ENCODE measurements at places on chromosomes 4 and X.

DNA sequence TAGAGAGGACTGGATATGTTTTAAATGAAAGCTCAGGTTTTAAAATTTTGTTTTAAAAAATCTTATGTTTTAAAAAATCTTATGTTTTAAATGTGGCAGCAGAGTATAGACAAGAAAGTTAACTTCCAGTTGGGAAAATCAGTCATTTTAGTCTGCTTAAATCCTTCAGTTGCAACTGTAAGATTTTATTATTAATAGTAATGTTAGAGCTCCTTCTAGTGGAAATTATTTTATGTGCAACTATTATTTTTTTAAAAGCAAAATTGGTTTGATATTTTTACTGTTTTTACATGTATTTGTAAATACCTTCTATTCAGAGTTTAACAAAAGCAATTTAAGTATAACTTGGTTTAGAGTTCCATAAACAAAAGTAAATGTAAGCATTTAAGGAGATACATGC is 8.5 kb upstream of the NUDT6 start:
- DNase-seq, result no peak

DNA sequence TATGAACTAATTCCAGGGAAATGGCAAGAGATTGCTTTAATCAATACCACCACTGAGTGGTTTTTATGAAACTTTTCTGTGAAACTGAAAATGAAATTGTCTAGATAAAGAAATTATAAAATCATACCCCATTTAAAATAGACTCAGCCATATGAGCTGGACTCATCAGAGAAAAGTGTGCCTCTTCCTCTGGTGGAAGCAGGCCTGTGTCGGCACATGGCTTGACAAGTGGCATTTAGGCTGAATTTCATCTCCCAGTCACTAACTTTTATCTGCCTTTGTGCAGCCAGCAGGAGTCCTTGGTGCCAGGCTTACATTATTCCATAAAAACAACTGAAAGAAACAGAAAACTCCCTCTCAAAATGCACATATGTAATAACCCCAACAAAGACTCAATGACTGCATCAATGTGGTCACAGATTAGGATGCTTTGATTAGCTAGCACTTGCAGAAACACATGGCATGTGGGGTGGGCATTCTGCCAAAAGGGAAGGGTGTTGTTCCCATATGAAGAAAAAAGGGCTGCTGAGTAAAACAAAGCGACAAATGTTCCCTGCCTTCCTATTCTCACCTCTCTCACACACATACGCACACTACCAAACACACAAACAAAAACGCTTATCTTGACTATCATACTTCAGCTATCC is 232.3 kb downstream of the PABPC4L start:
- peak; percentile 49 for DNase-seq

DNA sequence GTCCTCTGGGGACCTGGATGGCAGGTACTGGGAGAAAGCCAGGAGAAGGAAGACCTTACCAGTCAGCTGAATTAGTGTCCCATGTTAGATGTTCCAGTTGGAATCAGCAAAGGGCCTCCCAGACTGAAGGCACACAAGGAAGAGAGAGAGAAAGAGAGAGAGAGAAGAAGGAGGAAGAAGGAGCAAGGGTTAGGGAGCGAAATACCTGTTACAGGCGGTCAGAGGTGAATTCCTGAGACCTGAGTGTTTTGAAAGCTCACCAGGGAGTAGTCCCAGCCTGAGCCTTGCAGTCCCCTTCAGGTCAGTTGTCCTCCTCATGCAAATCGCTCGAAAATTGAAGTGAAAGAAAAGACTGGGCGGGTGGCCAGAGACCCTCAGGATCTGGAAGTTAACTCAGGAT is 60.3 kb downstream of the USP11 start:
- no peak for DNase-seq

- DNase-seq, result peak; percentile 93
These were observed 99.6 kb upstream of the AFAP1 start for GRCh38 chr4:8039290-8039689.

DNA sequence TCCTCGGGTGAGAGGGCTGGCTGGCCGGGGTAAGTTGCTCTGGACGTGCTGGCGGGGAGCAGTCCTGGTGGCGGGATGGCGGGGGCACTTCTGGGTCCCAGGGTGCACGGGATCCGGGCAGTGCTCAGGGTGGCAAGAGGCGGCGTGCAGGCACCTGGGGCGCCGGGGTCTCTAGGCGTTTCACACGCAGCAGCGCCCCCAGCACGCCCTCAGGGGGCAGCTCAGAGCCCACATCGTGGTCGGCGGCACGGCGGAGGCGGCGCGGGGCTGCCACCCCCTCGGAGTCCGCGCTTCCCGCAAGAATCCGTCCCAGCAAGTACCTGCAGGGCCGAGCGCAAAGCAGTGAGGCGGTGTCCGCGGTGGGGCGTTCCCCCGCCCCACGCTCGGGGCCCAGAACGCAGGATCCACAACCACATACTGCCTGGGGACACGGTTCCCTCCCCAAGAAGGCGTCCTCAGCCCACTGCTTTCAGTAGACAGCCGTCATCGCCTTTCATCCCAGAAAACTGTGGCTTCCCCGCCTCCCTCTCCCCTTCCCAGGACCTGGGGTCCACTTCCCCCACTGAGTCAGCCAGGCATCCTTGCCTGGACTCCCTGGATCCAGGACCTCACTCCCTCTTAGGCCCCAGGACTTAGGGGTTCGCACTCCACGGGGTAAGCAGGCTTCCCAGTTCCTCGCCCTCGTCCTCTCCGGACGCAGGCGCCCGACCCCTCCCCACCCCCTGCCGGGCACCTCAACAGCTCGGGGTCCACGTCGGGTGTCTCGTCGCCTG is 4.1 kb downstream of the PCSK1N start:
- DNase-seq, result no peak

GRCh38 chrX:26557691-26558321 is 341.8 kb downstream of the MAGEB5 start:
- no peak for DNase-seq

DNA sequence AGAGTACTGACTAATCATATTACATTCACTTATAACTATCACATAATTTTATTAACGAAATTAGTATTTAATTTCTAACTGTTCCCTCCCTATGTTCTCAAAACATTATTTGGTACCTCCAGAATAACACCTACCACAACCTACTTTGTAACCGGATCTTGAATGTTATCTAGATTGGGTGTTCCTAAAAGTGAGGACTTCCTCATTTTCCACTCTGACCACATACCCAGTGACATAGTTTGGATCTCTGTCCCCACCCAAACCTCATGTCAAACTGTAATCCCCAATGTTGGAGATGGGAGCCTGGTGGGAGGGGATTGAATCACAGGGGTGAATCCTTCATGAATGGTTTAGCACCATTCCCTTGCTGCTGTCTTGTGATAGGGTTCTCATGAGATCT is 21.8 kb downstream of the NR3C2 start:
- no peak for DNase-seq

DNA sequence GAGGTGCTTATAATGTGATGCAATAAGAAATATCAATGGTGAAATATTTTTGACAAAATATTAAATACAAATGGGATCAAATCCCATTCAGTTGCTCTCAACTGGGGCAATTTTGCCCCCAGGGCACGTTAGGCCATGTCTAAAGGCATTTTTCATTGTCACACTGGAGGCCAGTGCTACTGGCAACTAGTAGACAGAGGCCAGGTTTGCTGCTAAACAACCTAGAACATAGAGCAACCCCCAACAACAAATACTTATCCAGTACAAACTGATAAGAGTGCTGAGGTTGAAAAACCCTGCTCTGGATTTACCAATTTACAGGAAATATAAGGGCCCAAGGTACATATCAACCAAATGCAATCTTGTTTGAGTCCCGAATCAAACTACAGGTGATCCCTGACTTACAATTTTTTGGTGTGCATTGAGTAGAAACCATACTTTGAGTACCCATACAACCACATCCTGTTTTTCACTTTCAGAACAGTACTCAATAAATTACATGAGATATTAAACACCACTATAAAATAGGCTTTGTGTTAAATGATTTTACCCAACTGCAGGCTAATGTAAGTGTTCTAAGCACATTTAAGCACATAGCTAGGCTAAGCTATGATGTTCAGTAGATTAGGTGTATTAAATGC is 237.5 kb downstream of the HNRNPD start:
- no peak for DNase-seq

- no peak for DNase-seq
These were observed 595 bp downstream of the KLHL34 start for GRCh38 chrX:21657318-21658151.

DNA sequence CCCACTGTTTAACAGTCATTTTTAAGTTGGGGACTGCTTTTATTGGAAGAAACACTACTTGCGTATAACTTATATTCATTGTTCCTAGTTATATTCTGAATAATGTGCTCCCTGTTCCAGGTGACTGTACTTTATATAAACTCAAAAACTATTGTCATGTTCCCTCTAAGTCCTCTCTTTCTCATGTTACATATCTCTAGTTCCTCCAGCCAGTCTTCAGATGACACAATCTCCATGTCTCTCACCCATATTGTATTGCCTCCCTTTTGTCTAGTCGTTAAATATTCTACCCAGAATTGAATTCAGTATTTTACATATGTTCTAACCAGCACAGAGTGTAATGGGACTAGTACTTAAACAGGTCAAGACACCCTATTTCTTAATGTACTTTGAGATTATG is 5.3 kb downstream of the VAMP7 start:
- no peak for DNase-seq

DNA sequence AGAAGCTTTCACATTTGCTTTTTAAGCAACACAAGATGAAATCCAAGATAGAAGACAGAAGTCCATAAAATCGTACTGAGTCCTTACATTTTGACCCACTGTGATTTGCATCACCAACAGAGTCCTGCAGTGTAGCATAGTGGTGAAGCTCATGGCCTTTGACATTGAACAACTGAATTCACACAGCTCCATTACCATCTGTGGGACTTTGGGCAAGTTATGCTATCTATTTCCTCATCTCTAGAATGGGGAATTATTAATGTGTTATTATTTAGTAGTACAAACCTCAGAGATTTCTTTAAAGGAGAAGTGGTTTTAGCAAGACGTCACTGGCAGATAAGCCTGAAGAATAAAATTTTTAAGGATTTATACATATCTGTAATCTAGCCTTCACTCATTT is 10.7 kb downstream of the GPRIN3 start:
- no peak for DNase-seq

GRCh38 chr4:153790500-153790865 is 1.6 kb upstream of the SFRP2 start:
- DNase-seq, result no peak

DNA sequence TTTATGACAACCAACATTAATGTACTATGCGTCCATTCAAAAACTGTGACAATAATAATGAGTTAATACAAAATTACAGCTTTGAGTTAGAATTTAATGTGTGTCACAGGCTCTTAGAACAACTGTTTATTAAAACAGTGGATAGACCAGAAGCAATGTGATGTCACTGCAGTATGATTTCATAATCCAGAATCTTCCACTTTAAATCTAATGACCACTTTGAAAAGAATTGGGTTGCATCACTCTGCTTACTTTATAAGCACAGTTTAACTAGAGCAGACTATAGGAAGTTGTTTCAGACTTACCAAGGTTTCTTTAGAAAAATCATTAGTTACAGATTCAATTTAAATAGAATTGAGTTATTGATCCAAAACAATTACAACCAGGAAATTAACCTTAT is 758.5 kb downstream of the KCTD8 start:
- DNase-seq, result no peak

DNA sequence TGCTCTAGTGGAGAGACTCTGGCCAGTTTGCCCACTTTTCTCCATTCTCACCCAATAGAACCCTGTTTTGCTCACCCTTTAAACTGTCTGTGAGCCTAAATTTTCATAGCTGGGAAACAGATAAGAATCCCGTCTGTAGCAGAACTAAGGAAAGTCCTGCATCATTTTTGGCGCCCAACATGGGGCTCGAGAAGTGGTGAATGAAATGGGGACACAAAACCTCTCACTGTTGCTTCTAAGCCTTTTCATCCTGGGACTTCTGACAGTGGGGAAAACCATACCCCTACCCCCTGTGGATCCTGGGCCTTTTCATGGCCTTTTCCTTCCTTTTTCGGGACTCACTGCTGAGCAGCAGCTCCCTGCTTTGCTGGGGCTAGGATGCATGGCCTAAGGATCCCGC is 189.9 kb downstream of the INPP4B start:
- DNase-seq, result no peak

GRCh38 chr4:145799223-145799622 is 119.3 kb downstream of the C4orf51 start:
- DNase-seq, result no peak

DNA sequence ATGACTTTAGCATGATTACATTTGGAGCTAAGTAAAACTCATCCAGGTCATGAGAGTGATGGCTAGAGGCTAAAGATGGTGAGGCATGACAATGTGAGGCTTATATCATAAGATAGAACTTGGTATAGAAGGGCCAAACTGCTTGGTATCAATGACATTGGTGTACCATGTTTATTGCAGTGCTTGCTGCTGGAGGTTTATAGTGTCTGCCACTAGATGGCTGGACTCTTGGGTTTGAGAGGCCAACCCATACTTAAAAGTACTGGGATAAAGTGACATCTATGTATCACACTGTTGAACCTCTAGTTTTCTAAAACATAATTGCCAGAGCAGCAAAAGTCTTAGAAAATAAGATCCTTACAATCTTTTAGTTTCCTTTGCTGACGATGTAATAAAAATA is 83.0 kb upstream of the TACR3 start:
- DNase-seq, result no peak

Data from COR-L47 (cell line).